Stimulated activated CD8-positive, alpha-beta memory T cell treated with anti-CD3 and anti-CD28 coated beads, Interleukin-12 subunit alpha, Interleukin-12 subunit beta, amount 100 ng/mL, for 1 hour (primary cell): ENCODE measurements at places on chromosomes 3 and 15.

DNA sequence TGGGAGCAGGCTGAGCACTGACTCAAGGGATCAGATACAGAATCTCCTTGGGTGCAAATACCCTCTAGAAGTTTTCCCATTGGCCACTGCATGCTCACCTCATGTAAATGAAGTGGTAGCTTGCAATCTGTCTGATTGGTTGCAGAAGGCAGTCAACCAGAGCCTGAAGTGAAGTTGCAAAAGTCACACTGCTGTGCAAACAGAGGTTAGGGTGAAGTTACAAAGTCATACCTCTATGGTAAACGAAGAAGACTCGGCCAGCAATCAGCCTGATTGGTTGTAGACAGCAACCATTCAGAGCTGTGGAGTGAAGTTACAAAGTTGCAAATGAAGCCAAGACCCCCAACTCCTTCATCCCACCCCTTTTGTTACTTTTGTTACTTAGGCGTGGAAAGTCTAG, 27.1 kb downstream of the STARD9 start:
- DNase-seq = no peak

DNA sequence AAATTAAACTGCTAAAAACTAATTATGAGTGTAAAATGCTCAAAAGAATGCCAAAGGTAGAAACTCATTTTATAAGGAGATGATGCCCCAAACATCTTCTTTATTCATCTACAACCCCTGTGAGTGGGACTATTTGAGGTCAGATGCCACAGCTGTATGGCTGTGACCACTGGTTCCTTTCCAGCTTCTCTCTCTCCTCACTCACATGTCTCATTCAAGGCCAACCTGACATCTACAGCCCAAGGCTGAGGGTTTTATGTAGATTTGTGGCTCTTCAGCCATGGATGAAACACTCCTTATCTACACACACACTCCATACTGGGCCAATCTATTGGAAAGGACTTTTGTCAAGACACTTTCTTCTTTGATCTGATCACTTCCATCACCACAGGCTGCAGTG, 231.3 kb downstream of the KCNMB2 start:
- no peak for DNase-seq

- no peak for DNase-seq
Observed at GRCh38 chr3:195803289-195803908, 8.3 kb downstream of the MUC4 start.

- DNase-seq = no peak
Observed at GRCh38 chr3:20844851-20845250, 658.8 kb upstream of the SGO1 start.

DNA sequence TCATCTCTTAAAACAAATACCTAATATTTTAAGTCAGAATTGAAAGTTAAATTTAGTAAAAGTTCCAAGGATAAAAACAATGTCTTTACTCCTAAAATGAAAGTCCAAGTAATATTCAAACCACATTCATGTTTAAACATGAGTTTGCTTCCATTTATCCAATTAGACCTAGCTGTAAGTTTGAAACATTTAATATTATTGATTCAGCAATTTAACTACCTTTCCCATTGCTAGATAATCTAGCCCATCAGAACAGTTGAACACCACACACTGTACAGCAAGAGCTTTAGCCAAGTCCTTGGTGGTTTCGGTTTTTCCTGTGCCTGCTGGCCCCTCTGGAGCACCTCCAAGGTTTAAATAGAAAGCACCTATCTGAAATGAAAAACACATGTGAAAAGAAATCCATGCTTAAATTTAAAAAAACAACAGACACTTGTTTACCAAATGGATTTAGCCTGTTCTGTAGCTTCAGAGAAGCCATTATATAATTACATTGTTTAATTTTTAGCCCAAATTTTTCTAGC, 97.8 kb downstream of the DNAH12 start:
- no peak for DNase-seq

DNA sequence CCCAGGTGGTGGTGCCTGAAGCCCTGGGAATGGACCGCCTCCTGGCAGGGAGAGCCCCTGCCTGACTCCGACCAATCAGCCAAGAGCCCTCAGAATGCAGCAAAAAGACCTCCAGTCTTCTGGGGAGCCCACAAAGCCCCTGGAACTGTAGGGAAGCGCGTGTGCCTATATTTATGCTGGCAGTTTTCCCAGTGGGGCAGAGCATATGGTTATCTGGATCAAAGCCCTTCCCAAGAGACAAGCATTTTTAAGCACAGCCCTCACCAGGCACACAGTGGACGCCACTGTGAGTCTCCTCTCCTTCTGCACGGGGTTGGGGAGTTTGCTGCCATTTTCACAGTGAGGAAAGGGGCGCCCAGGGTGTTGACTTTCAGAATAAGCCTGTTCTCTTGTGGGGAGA, 80.9 kb upstream of the RPL32 start:
- no peak for DNase-seq

GRCh38 chr3:171419457-171419856, 40.7 kb downstream of the TNIK start:
- DNase-seq = no peak

GRCh38 chr15:49015896-49016295, 30.4 kb downstream of the SECISBP2L start:
- no peak for DNase-seq

- no peak for DNase-seq
Observed at GRCh38 chr3:23329471-23330105, 126.5 kb downstream of the UBE2E2 start.

GRCh38 chr3:128874481-128875180, 4.8 kb upstream of the ACAD9 start:
- no peak for DNase-seq

- no peak for DNase-seq
Observed at GRCh38 chr3:27114684-27115083, 254.5 kb downstream of the NEK10 start.

DNA sequence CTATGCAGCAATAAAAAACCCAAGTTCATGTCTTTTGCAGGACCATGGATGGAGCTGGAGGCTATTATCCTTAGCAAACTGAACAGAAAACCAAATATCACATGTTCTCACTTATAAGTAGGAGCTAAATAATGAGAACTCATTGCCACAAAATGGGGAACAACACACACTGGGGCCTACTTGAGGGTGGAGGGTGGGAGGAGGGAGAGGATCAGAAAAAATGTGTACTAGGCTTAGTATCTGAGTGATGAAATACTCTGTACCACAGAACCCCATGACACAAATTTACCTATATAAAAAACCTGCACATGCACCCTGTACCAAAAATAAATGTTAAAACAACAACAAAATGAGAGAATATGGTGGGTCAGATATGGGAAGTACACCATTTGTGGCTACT, 49.6 kb upstream of the AADACL2 start:
- DNase-seq = no peak

GRCh38 chr3:51381333-51381705, 3.8 kb upstream of the MANF start:
- DNase-seq = no peak

GRCh38 chr3:135218304-135218703, 423.2 kb downstream of the EPHB1 start:
- DNase-seq = no peak

- no peak for DNase-seq
Observed at GRCh38 chr3:71062952-71063772, 520.4 kb downstream of the FOXP1 start.

DNA sequence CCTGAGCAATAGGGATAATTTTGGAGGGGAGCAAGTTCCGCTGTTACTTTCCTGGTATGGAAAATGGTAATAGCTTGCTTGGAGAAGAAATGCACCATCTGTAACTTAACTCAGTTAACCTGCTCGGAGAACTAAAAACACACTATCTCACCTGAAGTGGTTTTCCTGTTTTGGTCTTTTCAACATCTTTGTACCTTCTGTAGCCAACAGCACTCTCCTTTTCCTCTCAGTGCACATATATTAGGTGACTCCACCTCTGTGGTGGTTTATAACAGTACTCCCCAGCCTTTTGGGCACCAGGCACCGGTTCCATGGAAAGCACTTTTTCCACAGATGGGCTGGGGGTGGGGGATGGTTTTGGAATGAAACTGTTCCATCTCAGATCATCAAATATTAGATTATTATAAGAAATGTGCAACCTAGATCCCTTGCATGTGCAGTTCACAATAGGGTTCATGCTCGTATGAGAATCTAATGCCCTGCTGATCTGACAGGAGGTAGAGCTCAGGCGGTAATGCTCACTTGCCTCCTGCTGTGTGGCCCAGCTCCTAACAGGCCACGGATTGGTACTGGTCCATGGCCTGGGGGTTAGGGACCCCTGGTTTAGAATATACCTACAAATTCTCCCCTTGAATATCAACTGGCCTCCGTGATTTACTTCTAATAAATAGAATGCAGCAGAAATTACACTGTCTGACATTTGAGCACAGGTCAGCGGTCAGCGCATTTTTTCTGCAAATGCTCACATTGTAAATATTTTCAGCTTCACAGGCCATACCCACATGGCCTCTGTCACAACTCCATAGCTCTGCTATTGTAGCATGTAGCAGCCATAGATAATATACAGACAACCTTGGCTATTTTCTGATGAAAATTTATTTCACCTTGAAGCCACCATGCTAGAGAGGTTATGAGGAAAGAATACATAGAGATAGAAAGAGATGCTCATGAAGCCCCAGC, 83.8 kb upstream of the SUCLG2 start:
- DNase-seq = no peak

- no peak for DNase-seq
Observed at GRCh38 chr3:15339786-15340215, 7.4 kb upstream of the SH3BP5 start.
